ENCODE measurements at places on chromosomes 1 and 21. TPM values are rescaled to one million over a fixed set of nuclear protein-coding genes. Genes with fewer than 3 reads are reported as not detected.

The PERM1 gene
- polyA plus RNA-seq = 0.43 TPM

The AXDND1 gene
- polyA plus RNA-seq = 17.1 TPM

The C8A gene
- polyA plus RNA-seq = not detected

The CCDC185 gene
- 0.09 TPM for polyA plus RNA-seq

The NR1I3 gene
- 3.5 TPM for polyA plus RNA-seq

The FMOD gene
- 58.2 TPM for polyA plus RNA-seq

The KRTAP13-1 gene
- polyA plus RNA-seq = not detected

The PLEKHA6 gene
- polyA plus RNA-seq = 46.6 TPM

Data from left renal pelvis (tissue), 4 donors.